ENCODE measurements at places on chromosomes 6 and 20.

- peak; percentile 73 for DNase-seq
Measured at GRCh38 chr20:45969712-45970634, 2.0 kb downstream of the ZNF335 start.

DNA sequence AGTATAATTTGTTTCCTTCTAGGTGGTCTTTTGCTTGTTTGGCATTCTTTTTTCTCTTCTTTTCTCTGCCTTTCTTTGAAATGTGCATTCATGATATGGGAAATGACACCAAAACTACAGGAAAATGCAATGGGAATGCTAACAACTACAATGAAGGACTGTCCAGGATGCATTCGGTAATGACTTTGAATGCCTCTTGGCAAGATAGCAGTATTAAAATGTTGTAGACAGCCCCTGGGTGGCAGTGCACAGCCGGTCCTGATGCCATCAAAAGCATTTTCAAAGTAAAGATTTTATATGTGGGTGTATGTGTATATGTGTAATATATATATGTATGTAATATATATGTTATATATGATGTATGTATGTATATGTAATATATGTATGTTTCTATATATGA lies 218.8 kb upstream of the MMS22L start:
- DNase-seq, result no peak

- no peak for DNase-seq
Measured at GRCh38 chr20:39605908-39606307, 643.8 kb downstream of the DHX35 start.

DNA sequence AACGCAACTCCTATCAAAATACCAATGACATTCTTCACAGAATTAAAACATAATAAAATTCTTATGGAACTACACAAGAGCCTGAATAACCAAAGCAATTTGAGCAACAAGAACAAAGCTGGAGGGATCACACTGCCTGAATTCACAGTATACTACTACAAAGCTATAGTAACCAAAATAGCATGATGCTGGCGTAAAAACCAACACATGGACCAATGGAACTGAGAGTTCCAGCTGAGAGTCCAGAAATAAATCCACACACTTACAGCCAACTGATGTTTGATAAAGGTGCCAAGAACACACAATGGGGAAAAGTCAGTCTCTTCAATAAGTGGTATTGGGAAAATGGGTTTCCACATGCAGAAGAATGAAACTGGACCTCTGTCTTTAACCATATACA lies 6.9 kb downstream of the MLIP start:
- no peak for DNase-seq

- DNase-seq, result no peak
Measured at GRCh38 chr20:37518606-37519507, 2.2 kb upstream of the NNAT start.

GRCh38 chr20:53579581-53580375 lies 13.9 kb downstream of the ZNF217 start:
- no peak for DNase-seq

DNA sequence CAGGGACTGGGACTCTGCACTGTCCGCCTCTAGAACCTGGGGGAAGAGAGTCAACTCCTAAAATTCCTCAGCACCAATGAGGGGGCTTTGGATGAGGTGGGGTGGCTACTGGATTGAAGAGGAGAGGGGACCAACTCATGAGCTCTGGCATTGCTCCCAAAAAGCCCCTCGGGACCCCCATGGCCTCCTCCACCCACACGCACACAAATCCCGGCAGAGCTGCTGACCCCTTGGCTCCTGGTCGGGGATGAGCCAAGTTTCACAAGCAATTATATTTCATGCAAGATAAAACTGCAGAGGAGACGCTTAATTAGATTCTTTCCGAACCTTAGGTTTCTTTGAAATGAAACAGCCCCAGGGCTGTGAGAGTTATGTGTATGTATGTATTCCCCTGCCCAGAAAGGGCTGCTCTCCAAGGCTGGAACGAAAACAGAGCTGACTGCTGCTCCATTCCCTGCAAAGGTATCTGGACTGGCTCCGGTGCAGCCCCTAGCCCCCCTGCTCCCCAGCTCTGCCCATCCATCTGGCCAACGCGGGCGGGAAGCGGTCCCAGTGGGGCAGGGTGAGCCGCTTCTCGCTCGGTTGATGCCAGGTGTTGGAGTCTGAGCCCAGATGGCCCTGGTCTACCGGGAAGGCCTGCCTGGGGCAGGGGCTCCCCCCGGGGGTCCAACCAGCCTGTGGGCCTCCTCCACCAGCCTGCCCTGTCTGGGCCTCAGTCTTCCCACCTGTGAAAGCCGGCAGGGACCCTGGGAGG lies 46.8 kb upstream of the STX16 start:
- no peak for DNase-seq

- DNase-seq, result no peak
Measured at GRCh38 chr6:143877584-143878271, 13.5 kb downstream of the ZC2HC1B start.

DNA sequence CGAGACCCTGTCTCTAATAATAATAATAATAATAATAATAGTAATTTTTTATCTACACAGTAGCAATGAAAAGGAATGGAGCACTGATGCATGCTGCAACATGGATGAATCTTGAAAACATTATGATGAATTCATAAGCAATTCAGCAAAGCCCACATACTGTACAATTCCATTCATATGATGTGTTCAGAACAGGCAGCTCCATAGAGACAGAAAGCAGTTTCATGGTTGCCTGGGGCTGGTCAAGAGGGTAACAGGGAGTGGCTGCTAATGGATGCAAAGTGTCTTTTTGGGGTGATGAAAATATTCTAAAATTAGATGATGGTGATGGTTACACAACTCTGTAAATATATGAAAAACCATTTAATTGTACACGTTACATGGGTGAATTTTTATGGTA lies 43.6 kb downstream of the SLC24A3 start:
- no peak for DNase-seq

DNA sequence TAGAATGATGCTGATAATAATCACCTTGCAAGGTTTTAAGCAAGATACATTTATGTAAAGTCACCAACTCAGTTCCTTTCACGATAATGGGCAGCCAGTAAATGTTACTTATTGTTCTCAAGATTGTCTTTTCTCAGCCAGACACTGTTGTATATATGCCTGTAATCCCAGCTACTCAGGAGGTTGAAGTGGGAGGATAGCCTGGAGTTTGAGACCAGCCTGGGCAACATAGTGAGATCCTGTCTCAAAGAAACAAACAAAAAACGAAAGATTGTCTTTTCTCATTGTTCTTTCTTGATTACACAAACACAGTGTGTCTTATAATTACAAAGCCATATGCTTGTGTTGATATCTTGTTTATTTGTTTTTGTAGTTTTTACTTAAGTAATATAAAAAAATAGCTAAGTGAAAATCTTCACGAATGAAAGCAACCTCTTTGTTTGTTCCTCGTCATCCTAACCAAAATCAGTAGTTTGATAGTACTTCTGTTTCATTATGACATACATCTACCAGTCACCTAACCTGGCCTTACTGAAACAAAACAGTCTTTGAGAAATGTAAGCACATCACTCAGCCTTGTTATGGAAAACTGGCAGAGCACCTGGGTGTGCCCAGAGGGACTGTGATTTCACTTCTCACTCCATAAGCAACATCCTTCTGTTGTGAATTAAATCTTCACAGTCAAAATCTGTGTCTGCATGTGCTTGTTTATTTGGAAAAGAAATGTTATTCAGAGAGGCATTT lies 436.2 kb upstream of the SOX4 start:
- DNase-seq, result no peak

DNA sequence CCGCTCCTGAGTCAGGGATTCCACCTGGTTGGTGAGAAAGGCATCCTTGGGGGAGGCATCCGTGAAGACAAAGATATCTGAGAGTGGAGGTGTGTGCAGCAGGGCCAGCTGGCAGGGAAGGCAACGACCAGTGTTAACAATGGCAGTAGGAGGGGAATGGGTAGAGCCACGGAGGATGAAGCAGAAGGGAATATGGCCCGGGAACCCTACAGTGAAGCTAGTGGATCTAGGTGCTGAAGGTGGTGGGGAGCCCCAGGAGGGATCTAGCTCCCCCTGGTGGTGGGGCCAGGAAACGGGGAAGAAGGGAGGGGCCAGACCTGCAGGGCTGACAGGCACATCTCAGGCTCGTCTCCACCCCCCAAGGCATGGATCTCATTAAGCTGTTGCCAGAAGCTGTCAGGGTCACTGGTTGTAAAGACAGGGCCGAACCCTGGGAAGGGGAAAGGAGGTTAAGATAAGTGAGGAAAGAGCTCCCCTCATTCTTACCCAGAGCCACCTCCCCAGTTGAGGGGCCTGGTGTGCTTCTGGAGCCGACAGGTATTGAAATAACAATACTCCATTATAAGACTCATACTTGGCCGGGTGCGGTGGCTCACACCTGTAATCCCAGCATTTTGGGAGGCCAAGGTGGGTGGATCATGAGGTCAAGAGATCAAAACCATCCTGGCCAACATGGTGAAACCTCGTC lies 7.3 kb downstream of the VWA7 start:
- DNase-seq, result peak; percentile 86

- no peak for DNase-seq
Measured at GRCh38 chr6:161111261-161111660, 119.7 kb downstream of the MAP3K4 start.

- no peak for DNase-seq
Measured at GRCh38 chr6:45513843-45514242, 136.1 kb upstream of the SUPT3H start.

DNA sequence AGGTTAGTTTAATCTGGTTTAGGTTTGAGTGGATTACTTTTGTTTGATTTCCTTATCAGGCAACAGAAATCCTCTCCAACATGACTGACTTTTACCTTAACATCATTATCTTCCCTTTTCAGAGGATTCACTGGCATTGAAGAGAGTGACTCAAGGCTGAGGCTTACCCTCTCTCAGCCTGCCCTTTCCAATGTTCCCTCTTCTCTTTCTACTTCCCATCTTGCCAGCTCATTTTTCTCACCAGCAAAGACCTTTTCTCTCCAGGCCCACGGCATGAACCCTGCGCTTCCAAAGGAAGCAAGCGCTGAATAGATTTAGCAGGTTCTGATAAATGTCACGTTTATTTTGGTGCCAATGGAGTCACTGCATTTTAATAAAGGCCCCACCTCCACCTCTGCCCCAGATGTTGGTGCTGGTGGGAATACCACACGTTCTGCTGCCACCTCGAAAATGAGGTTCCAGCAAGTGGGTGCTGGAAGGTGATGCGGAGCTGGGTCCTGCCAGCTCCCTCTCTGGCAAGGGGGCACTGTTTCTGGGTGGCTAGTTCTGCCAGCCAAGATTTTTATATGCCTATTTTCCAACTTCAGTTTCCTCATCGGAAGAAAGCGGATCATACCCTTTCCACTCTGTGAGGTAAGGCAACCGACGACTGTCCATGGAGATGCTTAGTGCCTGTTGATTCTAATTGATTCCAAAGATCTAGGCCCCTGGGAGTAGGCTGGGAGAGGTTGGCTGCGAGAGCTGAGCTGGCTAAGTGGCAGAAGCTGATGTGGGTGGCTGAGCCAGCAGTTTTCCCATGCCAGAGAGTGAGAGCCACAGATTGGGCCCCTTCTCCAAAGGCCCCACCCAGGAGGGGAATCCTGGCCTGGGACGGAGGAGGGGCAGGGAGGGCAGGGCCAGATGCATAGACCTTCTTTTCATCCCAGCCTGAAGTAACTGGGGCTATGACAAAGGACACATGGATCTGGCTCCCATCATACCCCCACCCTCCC lies 87.7 kb upstream of the MAFB start:
- DNase-seq, result no peak

DNA sequence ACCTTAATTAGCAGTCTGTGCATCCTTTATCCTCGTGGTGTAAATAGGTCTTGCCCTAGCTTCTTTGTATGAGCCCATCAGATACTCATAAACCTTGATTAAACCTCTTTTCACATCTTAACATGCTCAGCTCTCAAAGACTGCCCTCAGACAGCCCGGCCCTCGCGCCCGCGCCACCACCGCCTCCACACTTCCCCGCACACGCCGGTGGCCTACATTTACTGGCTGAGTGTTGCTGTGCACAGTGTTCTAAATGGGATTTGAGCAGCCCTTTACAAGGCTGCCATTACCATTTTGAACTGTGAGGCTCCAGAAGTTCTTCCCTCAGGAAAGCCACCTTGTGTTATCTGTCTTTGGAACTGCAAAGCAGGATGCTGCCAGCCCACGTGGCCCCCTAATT lies 63.0 kb upstream of the INSM1 start:
- no peak for DNase-seq

GRCh38 chr6:166626177-166627032 lies 646 bp downstream of the RPS6KA2 start:
- no peak for DNase-seq

DNA sequence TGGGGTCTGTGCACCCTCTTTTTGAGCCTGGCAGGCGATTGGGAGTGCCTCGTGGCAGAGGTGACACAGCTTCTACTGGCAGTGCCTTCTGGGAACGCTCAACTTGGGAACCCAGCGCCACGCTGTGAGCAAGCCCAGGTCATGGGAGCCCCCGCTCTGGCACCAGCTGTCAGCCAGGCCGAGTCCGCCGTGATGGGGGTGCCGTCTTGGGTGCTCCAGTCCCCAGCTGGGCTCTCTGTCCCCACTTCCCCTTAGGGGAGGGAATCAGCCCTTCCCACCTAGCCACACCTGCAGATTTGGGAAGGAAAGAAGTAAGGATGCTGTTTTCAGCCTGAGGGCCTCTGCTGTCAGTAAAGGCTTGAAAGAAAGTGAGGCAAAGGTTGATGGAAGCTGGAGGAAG lies 31.0 kb upstream of the NTSR1 start:
- no peak for DNase-seq

GRCh38 chr6:28980852-28981430 lies 24.2 kb downstream of the ZNF311 start:
- peak; percentile 92 for DNase-seq

DNA sequence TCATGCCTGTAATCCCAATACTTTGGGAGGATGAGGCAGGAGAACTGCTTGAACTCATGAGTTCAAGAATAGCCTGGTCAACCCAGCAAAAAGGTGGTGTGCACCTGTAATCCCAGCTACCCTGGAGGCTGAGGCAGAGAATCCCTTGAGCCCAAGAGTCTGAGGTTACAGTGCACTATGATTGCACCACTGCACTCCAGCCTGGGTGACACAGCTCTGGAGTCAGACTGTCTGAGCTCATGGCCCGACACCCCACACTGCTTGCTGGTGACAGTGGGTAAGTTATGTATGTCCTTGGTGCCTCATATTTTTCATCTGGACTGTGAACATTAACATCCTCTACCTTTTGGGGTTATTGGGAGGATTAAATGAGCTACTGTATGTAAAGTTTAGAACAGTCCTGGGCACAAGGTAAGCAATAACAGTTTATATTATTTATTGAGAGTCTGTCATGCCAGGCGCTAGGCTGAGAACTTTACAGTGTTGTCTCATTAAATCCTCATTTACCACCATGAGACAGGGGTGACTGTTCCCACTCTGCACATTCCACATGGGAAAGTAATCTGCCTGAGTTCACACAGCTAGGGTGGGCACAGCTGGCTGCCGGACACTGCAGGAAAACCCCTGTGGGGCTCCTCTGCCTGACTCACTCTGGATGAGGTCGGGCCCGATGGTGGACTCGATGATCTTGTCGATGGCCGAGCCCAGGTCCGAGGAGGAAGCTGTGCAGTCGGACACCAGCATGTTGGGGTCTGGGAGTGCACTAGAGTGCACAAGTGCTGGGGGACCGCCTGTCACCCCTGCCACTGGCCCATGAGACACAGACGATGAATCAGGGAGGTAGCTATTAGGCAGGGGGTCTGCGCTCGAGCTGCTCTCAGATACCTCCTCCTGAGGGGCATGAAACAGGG lies 2.9 kb downstream of the ZNF335 start:
- DNase-seq, result no peak
